ENCODE measurements at places on chromosomes 16 and 17.
A peak's percentile ranks its signal among the peaks of the same experiment; 100 is the strongest.

- no peak for DNase-seq
These were observed 135.5 kb upstream of the WSB1 start for GRCh38 chr17:27158382-27158781.

DNA sequence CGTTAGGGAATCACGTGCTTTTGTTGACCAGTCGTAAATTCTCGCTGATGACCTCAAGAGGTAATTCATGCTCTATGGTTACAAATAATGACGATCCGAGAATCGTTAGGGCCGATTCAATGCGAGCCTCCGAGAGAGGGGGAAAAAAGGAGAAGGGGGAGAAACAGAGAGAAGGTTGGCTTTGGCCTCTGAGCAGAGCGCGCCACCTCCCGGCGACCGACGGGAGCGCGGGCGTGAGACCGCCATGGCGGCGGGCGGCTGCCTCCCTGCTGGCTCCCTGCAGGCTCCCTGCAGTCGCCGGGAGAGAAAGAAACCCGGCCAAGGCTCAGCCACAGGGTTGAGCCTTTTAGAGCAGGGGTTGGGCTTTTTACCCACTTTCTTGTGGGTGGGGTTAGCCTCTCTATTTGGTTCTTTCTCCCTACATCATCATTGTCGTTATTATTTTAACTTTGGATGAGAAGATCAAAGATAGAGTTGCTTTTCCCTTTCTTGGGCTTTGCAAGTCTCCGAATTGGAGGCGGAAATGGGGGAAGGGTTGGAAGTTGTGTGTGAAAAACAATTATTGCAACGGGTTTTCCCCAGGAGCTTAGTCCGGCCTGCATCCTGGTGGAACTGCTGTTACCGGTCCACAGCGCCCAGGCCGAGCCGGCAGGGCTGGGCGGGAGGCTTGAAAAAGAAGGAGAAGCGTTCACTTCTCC, 410 bp upstream of the HOXB5 start:
- peak; percentile 89 for DNase-seq

DNA sequence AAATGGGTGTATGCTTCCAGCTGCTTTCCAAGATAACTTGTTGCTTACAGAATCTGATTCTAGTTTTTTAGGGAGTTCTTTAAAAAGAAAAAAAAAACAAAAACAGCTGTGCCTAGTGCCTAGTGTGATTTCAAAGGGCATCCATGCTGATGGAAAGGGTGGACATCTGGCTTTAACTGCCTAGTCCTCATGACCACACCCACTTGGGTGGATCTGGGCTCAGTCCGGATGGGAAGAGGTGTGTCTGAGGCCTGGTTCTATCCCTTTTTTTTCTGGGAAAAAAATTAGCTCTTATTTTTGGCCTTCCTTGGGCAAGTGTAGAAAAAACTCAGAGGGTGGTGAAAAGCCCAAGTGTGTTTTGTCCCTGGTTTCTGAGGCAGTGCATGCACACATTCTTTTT, 132.3 kb upstream of the CDH11 start:
- DNase-seq: no peak

DNA sequence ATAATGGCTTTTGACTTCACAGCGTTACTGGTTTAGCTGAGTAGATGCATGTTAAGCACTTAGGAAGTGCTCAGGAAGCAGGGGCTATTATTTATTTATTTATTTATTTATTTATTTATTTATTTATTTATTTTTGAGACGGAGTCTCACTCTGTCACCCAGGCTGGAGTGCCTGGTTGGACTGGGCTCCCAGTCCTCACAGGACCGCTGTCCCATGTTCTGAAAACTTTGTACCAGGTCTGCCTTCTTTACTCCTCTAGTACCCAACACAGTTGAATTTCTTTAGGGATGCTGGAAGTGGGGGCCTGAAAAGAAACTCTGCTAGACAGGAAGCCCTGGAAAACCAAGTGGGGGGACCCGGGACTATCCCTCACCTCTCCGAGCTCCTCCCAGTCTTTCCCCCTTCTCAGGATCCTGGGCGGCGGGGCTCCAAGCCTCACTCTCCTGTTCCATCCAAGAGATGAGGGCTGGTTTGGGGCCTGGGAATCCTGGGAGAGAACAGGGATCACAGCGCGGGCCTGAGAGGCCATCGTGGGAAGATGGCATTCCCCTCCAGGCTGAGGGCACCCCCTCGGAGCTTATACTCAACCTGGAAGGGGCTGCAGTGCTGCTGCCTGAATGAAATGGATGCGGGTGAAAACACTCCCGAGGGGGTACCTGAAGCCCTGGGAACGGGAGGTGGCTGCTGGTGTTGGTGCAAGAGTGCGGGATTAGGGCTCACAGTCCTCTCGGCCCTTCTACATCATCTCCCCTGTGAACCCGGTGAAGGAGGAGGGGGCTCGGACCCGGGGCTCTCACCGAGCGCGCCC, 674 bp downstream of the ZNF688 start:
- DNase-seq: peak; percentile 36

GRCh38 chr16:79201436-79201835, 399.1 kb downstream of the MAF start:
- DNase-seq: no peak

DNA sequence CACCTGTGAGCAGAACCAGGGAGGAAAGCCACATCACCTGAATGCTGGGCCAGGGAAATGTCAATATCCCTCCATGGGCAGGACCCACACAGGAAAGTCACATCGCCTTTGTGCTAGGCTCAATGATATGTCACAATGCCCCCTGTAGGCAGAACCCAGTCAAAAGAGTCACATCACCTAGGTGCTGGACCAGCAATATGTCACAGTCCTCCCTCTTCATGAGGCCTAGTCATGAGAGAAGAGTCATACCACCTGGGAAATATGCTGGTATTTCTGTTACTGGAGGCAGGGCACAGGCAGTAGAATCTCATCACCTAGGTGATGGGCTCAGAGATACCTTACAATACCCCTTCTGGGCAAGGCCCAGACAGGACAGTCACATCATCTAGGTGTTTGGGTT, 1843.4 kb downstream of the TP53TG3F start:
- no peak for DNase-seq

DNA sequence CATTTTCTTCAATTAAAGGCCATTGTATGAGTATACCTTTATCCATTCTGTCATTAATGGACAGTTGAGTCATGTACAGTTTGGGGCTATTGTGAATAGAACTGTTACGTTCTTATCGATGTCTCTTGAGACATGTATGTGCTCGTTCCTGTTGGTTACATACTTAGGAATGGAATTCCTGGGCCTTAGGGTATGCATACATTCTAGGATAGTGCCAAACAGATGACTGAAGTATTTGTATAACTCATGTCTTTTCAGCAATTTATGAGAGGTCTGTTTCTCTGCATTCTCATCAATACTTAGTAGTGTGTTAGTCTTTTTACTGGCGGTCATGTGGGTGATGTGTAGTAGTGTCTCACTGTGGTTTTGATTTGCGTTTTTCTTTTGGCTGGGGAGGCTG, 81.2 kb downstream of the USP22 start:
- no peak for DNase-seq

Data from germinal center (tissue), 1 donor.